ENCODE measurements at places on chromosomes 3 and 15. TPM values are rescaled to one million over a fixed set of nuclear protein-coding genes. Genes with fewer than 3 reads are reported as not detected.

ISLR2 gene
- 0.31 TPM for polyA plus RNA-seq

COL6A5 gene
- not detected for polyA plus RNA-seq

VPS33B gene
- polyA plus RNA-seq, result 18.9 TPM

FETUB gene
- not detected for polyA plus RNA-seq

TPRG1 gene
- 1.2 TPM for polyA plus RNA-seq

SAMMSON gene
- not detected for polyA plus RNA-seq

DNA sequence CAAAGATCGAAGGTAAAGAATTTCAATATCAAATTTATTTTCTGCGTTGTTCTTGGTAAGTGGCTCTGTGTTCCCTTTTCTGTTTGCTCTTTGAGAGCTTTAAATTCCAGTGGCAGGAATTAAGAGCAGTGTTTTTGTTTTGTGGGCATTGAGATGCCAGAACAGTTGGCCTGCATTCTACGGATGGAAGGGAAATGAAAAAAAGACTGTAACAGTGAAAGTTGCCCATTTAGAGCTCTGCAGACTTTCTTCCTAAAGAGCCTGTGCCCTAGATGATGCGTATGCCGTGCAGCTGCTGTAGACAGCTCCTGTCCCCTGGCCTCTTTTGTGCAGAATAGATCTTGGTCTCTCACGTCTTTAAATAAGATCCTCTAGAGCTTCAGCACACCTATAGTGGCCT lies 58.8 kb downstream of the KAT2B start:
- no peak overlapping the region for H3K4me3 ChIP-seq
- DNase-seq, result no peak
- H3K27ac ChIP-seq, result no peak overlapping the region
- H3K27me3 ChIP-seq, result no peaks in the 10 kb centered on the region
- H3K36me3 ChIP-seq, result no peaks in the 10 kb centered on the region

- no peak overlapping the region for H3K27ac ChIP-seq
- H3K36me3 ChIP-seq, result no peaks in the 10 kb centered on the region
- DNase-seq, result no peak
- H3K27me3 ChIP-seq, result no peaks in the 10 kb centered on the region
- H3K4me1 ChIP-seq, result no peaks in the 10 kb centered on the region
Measured at GRCh38 chr3:16240229-16241023, 24.3 kb downstream of the DPH3 start.

DNA sequence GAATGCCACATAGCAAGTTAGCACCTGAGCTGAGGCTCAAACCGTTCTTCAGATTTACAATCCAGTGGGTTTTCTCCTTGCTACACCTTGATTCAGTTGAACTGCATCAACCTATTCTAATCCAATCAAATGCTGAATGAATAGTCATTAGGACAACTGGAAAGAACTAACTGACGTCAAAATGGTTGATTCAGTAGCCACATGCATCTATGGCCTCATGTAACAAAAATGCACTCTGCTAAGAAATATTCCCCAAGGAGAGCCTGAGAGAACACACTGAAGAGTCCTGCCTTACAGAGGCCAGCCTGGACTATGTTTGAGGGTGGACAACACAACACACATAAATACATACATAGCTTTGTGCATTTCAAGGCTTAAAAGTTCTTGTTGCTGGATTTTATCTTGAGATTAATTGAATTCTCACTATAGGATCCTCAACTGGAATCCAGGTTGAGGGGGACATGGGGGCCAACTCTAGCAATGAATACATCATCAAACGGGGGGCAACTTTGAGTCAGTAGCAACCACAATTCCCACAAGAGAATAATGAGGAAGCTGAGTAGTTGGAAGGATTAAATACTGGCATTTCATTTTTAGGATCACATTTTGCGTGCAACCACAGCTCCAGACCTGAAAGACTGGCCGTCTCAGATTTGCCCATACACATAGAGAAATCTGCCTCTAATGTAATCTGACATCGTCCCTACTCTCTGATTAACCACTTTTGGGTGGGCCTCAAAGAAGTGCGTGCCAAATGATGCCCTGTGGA lies 280.2 kb upstream of the ICE2 start:
- DNase-seq, result no peak
- H3K27me3 ChIP-seq, result no peaks in the 10 kb centered on the region
- H3K27ac ChIP-seq, result no peak overlapping the region
- H3K4me3 ChIP-seq, result no peak overlapping the region
- peaks cover 3% of the 10 kb centered on the region for H3K4me1 ChIP-seq
- no peaks in the 10 kb centered on the region for H3K36me3 ChIP-seq

- H3K4me3 ChIP-seq, result no peak overlapping the region
- no peaks in the 10 kb centered on the region for H3K4me1 ChIP-seq
- H3K36me3 ChIP-seq, result no peaks in the 10 kb centered on the region
Measured at GRCh38 chr15:26182441-26182840, 319.3 kb upstream of the ATP10A start.

DNA sequence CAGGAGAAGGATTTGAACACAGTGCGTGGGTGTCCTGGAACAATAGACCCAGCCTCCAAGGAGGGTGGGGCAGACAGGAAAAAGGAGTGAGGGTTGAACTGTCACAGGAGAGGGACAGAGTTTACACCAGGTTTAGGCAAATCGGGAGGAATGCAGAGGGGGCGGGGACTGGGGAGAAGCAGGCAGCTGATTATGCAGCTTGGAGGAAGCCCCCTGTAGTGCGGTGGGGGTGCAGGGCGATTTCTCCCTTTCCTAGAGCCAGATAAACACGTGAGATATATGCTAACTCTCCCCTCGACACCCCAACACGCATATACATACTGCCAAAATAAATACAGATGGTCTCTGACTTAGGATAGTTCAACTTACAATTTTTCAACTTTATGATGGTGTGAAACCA lies 108.6 kb upstream of the PRR20G start:
- no peaks in the 10 kb centered on the region for H3K4me1 ChIP-seq
- no peak overlapping the region for H3K27ac ChIP-seq
- DNase-seq, result no peak
- no peak overlapping the region for H3K4me3 ChIP-seq

- DNase-seq, result no peak
- no peaks in the 10 kb centered on the region for H3K4me1 ChIP-seq
- no peak overlapping the region for H3K27ac ChIP-seq
- no peaks in the 10 kb centered on the region for H3K27me3 ChIP-seq
Measured at GRCh38 chr3:96428097-96428496, 386.3 kb upstream of the EPHA6 start.

- no peaks in the 10 kb centered on the region for H3K27me3 ChIP-seq
- DNase-seq, result no peak
- no peaks in the 10 kb centered on the region for H3K36me3 ChIP-seq
- peaks cover 10% of the 10 kb centered on the region for H3K4me1 ChIP-seq
- no peak overlapping the region for H3K27ac ChIP-seq
Measured at GRCh38 chr15:72785841-72786240, 2.3 kb upstream of the ADPGK start.

- H3K27me3 ChIP-seq, result no peaks in the 10 kb centered on the region
- no peak overlapping the region for H3K4me3 ChIP-seq
- H3K4me1 ChIP-seq, result peaks cover 7% of the 10 kb centered on the region
- H3K27ac ChIP-seq, result peak overlapping the region; percentile 68
- DNase-seq, result no peak
Measured at GRCh38 chr3:11273891-11274291, 1.7 kb downstream of the ATG7 start.

DNA sequence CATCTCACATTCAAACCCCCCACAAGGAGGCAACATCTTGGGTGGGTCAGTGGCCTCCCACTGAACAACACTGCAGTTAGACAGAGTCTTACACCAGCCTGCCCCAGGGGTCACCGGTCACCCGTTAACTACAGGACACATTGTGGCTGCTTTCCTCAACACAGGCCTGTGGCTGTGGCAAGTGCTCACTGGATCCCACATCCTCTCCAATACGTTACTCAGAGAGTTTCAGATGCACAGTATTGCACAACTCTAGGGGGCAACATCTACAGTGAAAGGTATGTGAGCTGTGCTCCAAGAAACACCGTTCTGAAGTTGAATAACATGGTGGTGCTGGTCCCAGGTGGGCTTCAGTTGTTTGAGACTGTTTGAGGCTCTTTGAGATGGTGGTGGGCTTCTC lies 41.0 kb downstream of the CTDSPL start:
- no peak overlapping the region for H3K4me3 ChIP-seq
- H3K27me3 ChIP-seq, result no peaks in the 10 kb centered on the region
- H3K27ac ChIP-seq, result no peak overlapping the region
- no peak for DNase-seq
- no peaks in the 10 kb centered on the region for H3K4me1 ChIP-seq
- no peaks in the 10 kb centered on the region for H3K36me3 ChIP-seq

DNA sequence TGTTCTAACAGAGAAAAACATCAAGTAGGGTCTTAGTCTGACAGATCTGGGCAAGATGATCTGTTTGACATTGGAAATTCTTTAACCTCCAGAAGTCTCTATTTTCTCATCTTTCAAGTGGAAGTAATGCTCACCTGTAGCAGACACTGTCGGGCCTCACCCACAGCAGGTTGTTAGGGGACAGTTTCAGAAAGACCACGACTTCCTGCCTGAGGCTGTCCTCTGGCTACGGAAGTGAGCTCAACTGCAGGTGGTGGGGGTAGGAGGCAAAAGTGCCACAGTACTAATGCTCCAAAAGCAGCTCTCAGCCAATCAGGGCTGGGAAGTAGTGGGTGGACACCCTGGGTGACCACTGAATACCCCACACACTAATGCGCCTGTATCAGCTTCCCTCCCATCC lies 111.4 kb upstream of the TOPAZ1 start:
- no peaks in the 10 kb centered on the region for H3K27me3 ChIP-seq
- H3K4me1 ChIP-seq, result no peaks in the 10 kb centered on the region
- no peak for DNase-seq
